ENCODE measurements at places on chromosomes 1 and 21.

GRCh38 chr1:1858382-1859086 lies 32.4 kb downstream of the GNB1 start:
- peak; percentile 61 for DNase-seq

DNA sequence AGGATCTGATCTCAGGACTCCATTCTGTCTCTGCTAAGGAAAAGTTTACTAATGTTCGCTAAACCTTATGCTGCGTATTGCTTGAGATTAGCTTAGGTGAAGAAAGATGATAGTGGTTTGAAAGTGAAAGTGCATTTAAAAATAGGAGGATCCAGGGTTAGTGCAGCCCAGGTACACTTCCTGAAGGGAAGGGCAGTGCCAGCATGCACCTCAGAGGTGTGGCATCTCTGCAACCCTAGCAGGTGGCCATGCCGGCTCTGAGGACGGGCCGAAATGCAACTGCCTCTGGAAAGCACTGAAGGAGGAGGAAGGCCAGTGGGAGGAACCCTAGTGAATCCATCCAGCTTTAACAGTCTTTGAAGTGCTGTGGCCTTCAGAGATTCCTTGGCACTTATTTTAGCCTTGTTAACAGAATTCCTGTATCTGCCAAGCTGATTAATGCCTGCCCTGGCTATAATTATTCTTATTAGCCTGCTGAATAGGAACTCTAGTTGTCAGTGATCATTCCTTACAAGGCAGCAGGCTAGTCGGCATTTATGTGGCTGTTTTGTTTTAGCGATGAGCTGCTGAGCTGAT lies 5.5 kb downstream of the PTGFRN start:
- DNase-seq: no peak

- DNase-seq: no peak
Observed at GRCh38 chr1:59673573-59674450, 140.9 kb upstream of the HOOK1 start.

- no peak for DNase-seq
Observed at GRCh38 chr1:184194236-184194635, 142.7 kb downstream of the TSEN15 start.

- no peak for DNase-seq
Observed at GRCh38 chr1:17668195-17668594, 86.9 kb upstream of the ACTL8 start.

- no peak for DNase-seq
Observed at GRCh38 chr1:17193222-17194132, 11.5 kb upstream of the PADI1 start.

DNA sequence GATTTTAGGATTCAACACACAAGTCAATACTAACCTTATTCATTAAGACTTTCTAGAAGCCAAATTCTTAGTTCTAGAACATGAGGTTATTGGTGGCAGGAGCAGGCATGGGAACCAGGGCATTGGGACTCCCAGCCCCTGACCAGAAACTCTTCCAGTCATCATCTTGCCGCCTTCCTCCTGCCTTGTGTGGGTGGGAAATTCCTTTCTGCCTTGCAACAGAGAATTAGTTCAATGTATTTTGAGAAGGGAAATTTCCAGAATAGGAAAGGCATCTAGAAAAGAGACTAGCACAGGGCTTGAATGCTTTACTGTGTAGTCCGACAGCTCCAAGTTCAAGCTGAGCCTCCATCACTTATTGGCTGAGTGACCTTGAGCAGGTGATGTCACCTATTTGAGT lies 8.7 kb downstream of the GRHL3 start:
- DNase-seq: no peak

- no peak for DNase-seq
Observed at GRCh38 chr1:60890664-60891063, 191.7 kb upstream of the NFIA start.
